ENCODE measurements at places on chromosomes 1 and 21.

DNA sequence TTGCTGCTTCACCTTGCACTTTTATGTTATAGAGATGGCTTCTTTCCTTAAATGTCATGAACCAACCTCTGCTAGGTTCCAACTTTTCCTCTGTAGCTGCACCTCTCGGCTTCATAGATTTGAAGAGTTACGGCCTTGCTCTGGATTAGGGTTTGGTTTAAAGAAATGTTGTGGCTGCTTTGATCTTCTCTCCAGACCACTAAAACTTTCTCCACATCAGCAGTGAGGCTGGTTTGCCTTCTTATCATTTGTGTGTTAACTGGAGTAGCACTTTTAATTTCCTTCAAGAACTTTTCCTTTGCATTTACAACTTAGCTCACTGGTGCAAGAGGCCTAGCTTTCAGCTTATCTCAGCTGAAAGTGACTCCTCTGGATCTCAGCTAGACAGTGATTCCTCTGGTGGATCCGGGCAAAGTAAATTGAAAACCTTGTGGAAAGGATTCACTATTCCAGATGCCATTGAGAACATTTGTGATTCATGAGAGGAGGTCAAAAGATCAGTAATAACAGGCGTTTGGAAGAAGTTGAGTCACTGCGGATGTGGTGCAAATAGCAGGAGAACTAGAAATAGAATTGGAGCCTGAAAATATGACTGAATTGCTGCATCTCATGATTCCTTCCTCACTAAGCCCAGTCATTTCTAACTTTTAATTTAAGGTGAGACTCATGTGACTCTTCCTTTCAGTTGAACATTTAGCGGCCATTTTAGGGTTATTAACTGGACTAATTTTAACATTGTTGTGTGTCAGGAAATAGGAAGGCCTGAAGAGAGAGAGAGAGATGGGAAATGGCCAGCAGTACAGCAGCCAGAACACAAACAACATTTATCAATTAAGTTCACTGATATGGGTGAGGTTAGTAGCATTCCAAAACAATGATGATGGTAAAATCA is 16.2 kb upstream of the RGS1 start:
- no peak for DNase-seq

DNA sequence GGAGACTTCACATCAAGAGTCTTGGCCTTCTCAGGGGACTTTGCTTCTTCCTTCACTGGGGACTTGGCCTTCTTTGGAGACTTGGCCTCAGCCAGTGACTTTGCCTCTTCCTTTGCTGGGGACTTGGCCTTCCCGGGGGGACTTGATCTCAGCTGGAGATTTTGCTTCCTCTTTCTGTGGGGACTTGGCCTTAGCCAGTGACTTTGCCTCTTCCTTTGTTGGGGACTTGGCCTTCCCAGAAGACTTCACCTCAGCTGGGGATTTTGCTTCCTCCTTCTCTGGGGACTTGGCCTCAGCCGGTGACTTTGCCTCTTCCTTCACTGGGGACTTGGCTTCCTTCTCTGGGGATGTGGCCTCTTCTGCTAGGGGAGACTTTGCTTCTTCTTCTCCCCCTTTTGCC is 13.5 kb upstream of the CD2 start:
- no peak for DNase-seq

- DNase-seq = peak; percentile 85
Measured at GRCh38 chr1:220702733-220703270, 12.6 kb downstream of the C1orf115 start.

DNA sequence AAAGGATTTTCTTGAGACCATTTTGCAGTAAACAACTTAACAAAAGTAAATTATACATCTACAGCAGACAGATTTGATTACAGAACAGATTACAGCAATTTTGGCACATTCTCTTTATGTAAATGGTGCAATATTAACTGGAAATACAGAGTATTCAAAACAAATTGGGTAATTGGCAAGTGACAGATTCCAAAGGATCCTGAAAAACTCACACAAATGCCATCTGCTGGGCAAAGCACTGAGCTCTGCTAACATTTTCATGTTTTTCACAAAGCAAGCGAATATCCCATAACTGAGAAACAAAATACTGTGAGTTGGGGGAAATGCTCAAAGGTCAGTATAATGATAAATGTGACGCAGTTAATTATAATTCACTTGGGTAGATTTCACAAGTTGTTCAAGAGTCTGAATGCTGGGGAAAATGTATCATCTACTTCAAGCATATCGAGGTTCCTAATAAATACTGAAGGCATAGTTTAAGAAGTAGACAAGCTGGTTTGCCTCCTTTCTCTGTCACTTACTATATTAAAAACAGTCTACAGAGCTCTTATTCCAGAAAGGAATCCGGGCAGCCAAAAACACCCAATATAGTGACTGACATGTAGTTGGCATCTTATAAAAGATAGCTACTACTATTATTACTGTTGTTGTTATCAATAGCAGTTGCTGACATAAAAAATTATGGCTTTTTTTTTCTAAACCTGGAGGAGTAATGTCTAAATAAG is 75.8 kb upstream of the SDC3 start:
- no peak for DNase-seq

DNA sequence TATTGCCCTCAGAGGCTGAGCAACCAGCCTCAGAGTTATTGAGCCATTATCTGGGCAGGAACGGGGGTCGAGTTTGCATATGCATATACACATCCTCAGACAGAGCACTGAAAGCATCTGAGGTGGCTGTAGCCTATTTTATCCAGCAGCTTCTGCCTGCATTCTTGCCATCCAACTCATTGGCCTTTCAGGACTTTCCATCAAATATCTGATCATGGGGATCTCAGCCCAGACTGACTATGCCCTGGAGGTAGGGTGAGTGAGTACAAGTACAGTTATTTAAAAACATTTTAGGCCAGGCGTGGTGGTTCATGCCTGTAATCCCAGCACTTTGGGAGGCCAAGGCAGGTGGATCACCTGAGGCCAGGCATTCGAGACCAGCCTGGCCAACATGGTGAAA is 1.8 kb upstream of the MTF1 start:
- no peak for DNase-seq

GRCh38 chr1:50700621-50701020 is 259.4 kb downstream of the FAF1 start:
- no peak for DNase-seq

DNA sequence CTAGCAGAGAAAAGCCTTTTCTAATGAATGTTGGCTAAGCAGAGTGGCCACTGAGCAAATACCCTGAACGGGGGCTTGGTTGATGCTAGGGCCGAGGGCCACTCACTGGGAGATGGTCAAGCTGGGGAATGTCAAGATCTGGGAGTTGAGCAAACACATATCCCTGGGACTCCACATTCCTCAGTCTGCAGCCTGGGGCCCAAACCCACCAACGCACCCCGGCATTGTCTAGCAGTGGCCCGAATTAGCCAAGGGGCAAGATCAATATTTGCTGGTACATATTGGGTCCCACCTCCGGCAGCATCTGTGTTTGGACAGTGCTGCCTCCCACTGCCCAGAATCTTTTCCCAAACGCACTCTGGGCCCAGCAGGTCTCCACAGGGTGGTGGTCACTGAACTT is 144.1 kb downstream of the TRABD2B start:
- DNase-seq = no peak

GRCh38 chr1:205474571-205474970 is 18.7 kb upstream of the BLACAT1 start:
- no peak for DNase-seq

GRCh38 chr21:15330872-15331271 is 266.1 kb upstream of the NRIP1 start:
- DNase-seq = no peak

GRCh38 chr1:24465638-24466037 is 37.0 kb upstream of the RCAN3 start:
- no peak for DNase-seq

GRCh38 chr1:174892016-174892415 is 107.7 kb upstream of the CACYBP start:
- no peak for DNase-seq
